ENCODE measurements at places on chromosomes 3 and 15.

GRCh38 chr3:36244728-36245127 is 135.6 kb upstream of the STAC start:
- DNase-seq, result no peak

GRCh38 chr3:140073278-140074045 is 138.5 kb downstream of the CLSTN2 start:
- no peak for DNase-seq

DNA sequence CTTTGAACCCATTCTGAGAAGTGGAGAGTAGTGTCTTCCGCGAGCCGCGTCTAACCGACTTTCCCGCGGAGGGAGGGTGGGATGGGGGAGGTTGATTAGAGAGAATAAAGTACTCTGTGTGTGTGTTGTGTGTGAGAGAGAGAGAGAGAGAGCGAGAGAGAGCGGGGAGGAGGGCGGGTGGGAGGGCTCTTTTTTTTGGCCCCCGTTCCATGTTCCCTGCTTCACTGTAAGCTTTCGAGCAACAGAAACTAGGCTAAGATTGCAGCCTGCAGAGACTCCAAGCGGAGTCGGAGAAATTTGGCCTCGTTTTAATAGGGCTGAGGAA is 1.6 kb upstream of the MEIS2 start:
- no peak for DNase-seq

DNA sequence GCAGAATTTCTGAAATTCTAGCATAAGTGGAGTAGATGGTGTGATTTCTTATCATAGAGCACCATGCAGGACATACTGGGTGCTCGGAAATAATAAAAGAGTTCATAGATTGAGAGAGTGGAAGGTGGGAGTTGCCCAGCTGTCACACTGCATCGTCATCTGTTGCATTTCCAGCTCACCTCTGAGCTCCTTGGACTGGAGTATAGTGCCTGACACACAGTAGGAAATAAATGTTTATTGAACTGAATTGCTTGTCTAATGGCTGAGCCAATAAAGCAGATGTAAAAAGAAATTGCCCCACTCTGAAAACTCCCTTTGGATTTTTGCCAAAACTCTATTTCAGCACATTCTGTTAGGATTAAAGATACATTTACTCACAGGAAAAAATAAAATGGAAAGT is 108.9 kb upstream of the UBE2E1 start:
- no peak for DNase-seq

GRCh38 chr3:179149951-179150350 is 1.8 kb downstream of the PIK3CA start:
- no peak for DNase-seq

DNA sequence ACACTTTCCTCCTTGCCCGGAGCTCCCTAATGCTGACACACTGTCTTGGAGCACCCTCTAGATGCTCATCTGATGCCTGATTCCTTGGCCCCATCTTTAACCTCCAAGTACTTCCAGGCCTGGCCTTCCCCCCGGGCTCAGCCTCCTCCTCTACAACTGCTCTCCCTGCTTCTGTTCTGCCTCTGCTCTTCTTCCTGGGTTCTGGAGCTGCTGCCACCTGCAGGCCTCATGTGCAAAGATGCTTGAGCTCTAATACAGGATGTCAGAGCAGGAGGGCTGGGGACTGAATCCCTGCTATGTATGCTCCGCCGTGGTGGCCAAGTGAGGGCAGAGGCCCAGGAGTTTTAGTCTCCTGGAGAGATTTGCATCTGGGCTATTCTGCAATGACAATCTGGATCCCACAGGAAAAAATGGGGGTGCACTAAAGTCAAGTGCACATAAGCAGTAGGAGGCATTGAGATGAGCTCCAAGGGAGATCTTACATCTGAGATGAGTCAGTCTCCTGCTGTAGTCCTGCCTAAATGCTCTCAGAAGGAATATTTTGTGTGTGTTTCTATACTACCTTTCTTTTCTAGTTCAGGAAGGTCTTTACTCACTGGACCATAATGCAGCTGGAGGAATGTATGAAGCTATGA is 296.3 kb downstream of the UACA start:
- peak; percentile 61 for DNase-seq

DNA sequence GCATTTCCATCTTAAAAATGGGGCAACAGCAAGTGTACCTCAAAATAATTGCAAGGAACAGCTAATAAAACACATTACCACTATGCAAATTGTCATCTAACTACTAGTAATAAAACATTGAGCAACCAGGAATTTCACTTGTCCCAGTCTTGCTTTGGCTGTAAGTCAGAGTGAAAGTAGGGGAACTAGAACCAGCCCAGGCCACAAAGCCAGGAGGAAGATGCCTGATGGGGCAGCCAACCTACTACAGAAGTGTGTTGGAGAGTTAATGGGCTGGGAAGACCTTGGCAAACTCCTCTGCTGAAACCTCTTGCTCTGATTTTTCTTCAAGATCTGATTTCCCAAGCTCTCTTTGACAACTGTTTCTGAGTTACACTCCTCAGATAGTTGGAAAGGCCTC is 40.2 kb upstream of the LPP start:
- DNase-seq, result no peak

DNA sequence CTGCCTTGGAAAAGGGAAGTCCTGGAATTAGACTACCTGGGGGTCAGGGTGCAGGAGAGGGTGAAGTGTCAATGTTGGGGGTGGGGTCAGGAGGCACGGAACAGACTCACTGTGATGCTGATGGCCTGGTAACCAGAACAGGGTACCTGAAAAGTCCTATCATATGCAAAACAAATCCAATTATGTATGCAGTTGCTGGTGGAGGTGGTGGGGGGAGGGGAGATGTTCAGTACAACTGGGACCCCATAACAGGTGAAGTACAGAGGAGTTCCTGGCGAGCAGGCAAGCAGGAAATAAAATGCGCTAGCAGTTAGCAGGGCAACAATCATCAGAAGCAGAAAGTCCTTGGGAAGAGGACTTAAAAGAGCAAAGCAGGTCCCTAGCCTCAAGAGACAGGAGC is 4.2 kb upstream of the KATNBL1 start:
- no peak for DNase-seq

- DNase-seq, result no peak
Observed at GRCh38 chr3:124582621-124583395, 147.4 kb upstream of the UMPS start.

DNA sequence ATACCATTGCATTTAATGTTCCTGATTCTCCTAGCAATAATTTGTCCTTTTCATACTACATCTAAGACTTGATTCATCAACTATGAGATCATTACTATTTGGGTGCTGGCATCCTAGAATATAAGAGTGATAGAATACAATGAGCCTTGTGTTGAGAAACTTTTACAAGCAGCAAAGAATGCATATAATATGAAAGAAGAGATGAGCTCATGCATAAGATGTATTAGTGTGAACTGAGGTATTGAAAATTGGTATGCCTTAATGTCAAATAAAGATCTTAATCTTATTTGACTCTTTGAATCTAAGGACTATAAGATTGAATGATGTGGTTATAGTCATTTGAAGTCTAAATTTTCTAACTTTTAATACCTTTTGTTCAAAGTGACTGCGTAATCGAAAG is 220.0 kb upstream of the ARHGEF26 start:
- DNase-seq, result no peak

DNA sequence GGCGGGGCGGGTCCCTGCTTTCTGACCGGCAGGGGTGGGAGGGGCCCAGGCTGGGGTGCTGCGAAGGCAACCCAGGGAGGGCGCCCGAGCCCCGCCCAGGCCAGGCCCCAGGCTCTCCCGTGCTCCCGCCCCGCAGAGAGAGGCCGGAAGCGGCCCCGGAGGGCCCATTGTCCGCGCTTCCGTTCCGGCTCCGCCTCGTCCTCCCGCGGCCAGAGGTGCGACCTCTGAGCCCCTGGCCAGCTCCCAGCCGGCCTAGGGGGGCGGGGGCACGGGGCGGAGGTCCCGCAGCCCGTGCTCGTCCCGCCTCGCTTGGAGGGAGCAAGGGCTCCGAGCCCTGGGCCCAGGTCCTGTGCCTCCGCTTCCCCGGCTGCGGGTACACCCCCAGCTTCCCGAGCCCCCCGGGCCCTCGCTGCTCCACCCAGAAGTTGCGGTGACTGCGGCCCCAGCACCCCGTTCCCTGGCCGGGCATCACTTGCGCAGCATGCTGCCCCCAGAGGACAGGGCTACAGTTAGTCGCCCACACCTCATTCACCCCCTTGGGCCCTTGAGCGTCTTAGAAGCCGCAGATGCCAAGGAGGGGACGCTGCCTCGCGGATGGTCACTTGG is 20.4 kb upstream of the PLXND1 start:
- peak; percentile 64 for DNase-seq

DNA sequence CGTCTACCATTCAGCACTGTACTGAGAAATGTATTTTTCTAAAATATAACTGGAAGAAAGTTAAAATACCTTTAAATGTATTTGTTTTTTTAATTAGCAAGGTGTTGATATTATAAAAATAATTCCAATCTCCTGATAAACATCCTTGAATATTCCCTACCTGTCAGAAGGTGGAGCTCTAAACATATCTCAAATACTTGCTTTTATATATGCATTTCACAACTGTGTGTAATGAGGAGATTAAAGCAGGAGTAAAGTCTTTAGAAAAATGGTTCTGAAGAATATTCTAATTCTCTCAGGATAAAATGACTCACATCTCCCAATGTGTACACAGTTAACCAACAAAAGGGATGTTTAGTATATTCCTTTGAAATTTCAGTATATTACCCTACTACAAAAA is 422.7 kb downstream of the PLCL2 start:
- DNase-seq, result no peak

- DNase-seq, result no peak
Observed at GRCh38 chr3:97010881-97011657, 196.7 kb downstream of the EPHA6 start.

GRCh38 chr15:63877713-63878271 is 44.0 kb upstream of the HERC1 start:
- no peak for DNase-seq

DNA sequence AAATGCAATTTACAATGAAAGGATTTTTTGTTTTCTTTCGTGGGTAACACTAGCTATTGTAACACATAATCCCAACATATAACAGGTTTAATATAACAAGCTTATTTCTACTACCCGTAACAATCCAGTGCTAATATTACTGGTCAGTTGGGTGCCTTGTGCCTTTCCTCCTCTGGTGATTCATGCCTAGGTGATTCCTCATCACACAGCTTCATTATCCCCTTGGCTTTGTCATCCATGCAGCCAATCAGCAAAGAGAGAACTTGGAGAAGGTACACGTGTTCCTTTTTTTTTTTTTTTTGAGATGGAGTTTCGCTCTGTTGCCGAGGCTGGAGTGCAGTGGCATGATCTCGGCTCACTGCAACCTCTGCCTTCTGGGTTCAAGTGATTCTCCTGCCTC is 30.7 kb downstream of the CHST14 start:
- no peak for DNase-seq

- no peak for DNase-seq
Observed at GRCh38 chr3:98588065-98588464, 5.3 kb downstream of the CPOX start.

DNA sequence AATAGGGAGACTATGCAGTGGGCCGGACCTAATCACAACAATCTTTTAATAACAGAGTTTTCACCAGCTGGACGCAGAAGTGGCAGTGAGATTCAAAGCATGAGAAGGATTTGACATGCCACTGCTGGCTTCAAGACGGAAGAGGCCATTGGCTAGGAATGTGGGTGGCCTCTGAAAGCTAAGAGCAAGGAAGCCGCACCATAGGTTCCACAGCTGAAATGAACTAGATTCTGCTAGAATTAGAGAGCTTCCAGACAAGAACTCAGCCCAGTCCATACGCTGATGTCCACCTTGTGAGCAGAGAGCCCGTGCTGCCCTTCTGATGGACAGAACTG is 6.9 kb upstream of the NCBP2 start:
- DNase-seq, result no peak

DNA sequence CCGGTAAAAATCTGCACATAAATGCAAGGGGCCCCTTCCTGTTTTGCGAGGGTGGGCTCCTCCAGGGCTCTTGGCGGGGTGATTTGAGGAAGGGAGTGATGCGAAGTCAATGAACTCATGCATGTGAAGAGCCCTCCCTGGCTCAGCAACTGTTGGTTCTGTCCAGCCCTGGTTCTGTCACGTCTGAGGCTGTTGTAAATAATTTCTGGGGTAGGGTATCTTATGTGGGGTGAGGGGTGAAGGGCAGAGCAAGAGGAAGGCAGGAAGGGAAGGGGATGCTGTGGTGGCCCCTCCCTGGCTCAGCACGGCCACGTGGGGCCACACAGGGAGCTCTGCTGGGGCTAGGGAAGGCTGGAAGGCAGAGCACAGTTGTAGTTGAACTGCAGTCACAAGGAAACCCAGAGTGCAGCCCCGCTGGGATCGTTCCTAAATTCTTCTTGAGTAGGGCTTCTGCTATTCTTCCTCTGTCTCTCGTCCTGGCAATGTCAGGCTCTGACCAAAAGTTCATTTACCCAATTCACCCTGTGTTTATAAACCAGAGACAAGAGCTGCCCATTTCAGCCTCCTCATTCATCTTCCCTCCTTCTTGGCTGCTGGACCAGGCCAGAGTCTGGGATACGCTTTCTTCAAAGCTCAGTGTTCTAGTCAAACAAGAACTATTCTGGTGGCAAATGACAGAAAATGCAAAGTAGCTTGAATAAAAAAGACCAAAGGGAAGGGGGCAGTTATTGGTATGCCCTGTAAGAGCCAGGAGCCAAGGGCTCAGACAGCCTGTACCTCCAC is 14.8 kb upstream of the TOPBP1 start:
- DNase-seq, result no peak

DNA sequence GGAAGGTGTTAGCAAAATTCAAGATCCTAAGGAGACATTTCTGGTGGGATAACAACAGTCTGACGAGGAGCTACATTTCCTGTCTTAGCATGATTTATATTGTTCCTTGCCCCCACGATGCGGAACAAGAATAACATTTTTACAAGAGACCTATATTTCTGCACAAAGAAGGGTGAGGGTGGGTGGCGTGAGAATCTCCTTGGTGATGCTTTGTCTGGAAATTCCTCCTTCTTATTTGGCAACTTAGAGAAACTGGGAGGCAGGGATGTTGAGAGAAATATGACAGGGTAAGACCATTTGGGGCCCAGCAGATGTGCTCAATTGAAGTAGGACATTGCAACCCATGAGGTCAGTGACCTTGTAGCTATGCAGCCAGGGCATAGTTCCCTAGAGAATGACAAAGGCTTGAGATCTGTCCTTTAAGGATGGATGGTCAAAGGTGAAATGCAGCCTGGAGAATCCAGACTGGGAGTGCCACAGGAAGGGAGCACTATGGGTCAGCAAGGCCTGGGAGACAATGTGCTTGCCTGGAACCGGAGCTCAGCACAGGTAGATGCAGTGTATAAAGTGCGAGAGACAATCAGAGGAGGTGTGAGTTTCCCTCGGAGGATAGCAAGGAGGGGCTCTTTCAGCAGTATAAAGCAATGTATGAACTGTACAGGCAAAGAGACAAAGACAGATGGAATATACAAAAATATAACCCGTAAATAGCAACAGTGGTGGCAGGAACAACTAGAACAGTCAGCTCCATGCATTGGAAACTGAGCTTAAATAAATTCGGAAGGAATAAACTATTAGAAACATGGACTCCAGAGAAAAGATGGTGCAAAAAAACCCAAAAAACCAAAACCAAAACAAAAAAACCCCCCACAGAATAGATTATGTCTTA is 317.6 kb upstream of the TBL1XR1 start:
- DNase-seq, result no peak

Data from dorsolateral prefrontal cortex (tissue), 122 donors.